ENCODE measurements at places on chromosomes 3 and 15. TPM values are rescaled to one million over a fixed set of nuclear protein-coding genes. Genes with fewer than 3 reads are reported as not detected.

VEPH1 gene
- 0.58 TPM for total RNA-seq

- no peak for DNase-seq
These were observed 16.9 kb upstream of the PSMD6 start for GRCh38 chr3:64039981-64040733.

DNA sequence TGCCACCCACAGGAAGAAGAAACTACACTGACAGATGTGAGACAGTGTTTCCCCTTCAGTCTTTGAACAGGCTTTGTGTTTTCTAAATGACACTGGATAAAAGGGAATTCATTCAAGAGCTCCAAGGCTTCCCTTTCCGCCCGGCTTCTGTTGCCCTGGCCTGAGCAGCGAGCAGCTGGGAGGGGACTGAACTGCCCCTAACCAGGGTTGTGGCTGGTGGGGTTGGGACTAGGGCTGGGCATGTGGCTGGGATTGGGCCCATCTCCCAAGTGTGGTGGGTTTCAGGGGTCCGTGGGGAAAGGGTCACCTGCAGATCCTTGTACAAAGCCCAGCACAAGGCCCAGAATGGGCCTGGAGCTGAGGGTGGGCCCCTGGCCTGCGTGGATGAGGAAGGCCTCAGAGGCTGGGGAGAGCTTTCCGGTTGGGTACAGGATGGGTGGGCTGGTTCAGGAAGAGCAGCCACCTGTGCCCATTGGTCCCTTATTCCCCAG is 10.4 kb downstream of the VILL start:
- DNase-seq: no peak

- DNase-seq: no peak
These were observed 1.8 kb downstream of the SETD2 start for GRCh38 chr3:47161983-47162696.

CCDC39 gene
- total RNA-seq: not detected

DNA sequence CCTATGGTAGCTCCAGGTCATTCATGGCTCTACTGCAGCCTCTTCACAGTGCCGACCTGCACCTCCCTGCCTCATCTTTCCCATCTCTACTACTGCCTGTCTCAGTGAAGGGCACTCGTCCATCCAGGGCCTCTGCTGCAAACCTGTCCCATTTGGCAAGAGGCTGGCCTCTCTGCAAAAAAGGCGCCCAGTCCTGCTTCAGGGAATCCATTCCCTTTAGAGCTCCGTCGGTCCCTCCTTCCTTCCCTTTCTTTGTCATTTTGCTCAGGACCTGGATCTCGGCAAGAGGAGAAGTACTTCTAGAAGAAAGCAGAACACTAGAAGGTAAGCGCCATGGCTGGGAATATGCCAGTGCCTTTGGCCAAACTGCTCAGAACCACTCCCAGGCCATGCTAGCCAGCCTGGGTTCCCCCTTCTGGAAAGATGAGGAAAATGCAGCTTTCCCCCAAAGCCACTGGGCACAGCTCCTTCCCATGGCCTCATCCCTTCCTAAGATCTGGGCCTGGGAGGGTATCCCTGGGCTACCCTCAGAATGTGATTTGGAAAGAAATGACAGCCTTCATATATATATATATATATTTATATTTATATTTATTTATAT is 6.4 kb upstream of the ISL2 start:
- DNase-seq: peak; percentile 74

DNA sequence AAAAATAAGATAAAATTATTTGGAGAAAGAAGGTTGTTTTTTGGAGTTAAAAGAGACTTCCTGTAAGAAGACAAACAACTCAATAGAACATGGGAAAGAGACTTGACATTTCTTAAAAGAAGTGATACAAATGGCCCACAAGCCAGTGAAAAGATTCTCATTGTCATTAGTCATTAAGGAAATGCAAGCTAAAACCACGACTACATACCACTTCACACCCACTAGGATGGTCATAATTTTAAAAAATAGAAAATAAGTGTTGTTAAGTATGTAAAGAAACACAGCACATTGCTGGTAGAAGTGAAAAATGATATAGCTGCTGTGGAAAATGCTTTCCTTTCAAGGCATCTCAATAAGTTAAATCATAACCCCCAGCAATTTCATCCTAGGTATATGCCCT is 44.4 kb upstream of the GK5 start:
- no peak for DNase-seq

DNA sequence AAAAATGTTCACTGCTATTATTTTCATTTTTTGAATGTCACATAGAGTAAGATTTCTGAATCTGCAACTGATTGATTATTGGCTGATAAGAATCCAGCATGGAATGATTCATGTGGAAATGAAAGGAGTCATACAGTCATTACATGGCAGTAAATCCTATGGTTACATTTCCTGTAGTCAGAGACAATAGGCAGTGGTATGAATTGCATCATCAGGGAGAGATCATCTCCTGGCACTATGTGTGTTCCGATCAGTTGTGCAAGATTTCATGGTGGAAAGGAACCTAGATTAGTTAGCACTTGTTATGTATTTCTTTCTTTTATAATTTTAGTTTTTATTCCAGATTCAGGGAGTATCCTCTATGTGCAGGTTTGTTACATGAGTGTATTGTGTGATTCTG is 38.8 kb downstream of the SLC12A1 start:
- no peak for DNase-seq

DNA sequence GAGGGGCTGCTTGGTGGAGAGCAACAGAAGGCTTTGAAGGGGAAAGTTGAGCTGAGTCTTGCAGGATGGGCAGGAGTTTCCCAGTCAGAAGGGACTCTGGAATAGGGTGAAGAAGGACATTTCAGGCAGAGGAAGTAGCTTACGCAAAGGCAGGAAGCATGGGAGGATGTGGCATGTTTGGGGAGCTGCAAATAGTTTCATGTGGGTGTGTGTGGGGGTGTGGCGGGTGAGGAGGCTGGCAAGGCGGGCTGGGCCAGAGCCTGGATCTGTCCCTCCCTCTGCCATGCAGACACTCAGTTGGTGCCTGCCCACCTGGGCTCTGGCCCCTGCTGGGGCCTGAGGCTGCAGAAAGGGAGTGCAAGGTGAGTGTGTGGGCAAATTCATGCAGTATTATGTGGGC is 10.4 kb downstream of the TEX264 start:
- DNase-seq: no peak

DNA sequence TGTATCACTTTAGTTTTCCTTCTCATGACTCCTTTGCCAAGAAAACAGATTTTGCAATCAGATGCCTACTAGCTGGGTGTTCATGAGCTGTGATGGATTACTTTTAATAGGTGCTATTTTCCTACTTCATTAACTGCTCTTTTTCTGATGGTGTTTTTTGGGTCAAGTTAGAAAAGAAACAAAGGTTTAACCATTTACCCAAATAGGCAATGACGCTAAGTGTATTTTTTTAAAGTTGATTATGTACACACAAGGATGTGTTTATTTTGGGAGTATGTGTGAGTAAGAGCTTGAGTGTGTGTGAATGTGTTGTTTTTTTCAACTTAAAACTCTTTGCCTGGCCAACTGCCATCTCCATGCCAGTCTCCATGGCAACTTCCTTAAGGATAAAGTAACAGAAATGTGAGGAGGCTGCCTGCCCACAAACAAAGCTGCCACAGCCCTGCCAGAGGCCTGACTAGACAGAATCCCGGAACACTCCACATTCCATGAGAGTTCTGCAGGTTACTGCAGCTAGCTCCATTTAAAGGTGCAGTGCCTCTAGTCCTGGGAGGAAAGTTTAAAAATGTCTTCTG is 215.6 kb upstream of the RBMS3 start:
- no peak for DNase-seq

- DNase-seq: no peak
These were observed 29.9 kb downstream of the SLC49A4 start for GRCh38 chr3:122824465-122825381.

SCN5A gene
- 0.05 TPM for total RNA-seq

FMN1 gene
- 1.2 TPM for total RNA-seq

DNA sequence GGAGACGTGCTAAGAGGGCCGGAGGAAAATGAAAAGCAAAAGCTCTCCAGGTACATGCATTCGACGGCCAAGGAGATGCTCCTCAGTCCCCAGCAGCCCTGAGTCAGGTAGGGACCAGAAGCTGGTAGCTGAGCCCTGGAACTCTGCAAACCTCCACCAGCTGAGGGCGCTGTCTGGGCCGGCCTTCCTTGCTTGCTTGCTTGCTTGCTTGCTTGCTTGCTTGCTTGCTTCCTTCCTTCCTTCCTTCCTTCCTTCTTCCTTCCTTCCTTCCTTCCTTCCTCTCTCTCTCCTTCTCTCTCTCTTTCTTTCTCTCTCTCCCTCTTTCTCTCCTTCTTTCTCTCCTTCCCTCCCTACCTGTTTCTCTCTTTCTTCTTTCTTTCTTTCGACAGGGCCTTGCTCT is 94.6 kb upstream of the RASGRF1 start:
- no peak for DNase-seq
